Immature natural killer cell (primary cell): ENCODE measurements at places on chromosomes 6 and 20. TPM values are rescaled to one million over a fixed set of nuclear protein-coding genes. Genes with fewer than 3 reads are reported as not detected.

Gene HLA-DOA
- polyA plus RNA-seq = 5.2 TPM

GRCh38 chr20:31863296-31864085 lies 6.8 kb downstream of the DUSP15 start:
- DNase-seq = no peak

DNA sequence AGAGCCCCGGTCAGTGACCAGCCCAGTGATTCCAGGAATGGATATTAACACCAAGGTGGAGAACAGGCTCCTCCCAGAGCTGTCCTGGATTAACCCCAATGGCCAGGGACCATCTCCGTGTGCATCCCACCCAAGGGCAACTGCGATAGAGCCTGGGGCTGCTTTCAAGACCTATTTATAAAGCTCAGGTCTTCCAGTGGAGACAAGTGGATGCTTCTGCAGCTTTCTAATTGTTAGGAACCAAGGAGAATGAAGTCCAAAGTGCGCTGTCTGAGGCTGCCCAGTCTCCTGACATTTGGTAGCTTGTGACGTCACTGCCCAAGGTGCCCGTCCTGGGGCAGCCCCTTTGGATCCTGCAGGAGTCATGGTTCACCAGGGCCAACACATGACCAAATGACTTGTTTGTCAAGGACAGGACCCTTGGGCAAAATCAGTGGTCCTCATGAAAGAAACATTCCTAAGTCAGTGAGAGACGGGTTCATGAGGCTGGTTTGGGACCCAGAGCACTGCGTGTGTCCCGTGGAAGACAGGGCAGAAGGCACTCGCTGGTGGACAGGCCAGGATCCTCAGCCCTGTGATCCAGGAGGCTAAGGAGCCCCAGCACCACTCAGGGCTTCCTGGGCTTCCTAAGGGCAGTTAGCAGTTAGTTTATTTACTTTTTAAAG lies 174.9 kb downstream of the ANKRD60 start:
- no peak for DNase-seq

GRCh38 chr6:113742342-113742741 lies 114.8 kb upstream of the MARCKS start:
- DNase-seq = no peak
